ENCODE measurements at places on chromosomes 6 and 20.

- no peak for DNase-seq
These were observed 96.0 kb upstream of the PRND start for GRCh38 chr20:4625687-4626086.

DNA sequence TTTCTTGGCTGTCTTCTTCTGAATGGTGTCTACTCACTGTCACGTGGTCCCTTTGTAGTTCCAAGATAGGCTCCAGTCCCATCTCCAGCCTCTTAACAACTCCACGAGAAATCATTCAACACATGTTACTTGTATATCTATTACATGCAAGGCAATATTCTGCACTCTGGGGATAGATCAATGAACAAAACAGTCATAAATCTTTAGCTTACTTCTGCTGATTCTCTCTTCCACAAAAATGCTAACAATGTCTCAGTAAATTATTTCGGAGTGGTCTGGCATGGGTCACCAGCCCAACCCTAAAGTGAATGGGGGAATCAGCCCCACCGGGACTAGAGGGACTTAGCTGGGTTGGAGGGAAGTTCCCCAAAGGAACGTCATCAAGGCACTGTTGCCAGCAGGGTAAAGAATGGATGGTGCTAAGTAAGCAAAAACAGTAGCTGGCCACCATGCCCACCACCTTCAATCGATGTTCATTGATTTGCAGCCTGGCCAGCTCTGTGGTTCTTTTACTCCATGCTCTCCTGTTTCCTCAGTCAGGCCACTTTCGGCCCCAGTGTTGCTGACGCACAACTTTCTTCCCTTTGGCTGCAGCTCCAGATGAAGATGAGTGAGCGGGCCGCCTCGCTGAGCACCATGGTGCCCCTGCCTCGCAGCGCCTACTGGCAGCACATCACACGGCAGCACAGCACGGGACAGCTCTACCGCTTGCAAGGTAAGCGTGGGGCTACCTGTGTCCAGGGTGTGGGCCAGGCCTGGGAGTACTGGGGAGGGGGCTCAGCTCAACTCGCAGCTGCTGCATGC is 167.7 kb downstream of the DOK5 start:
- no peak for DNase-seq

DNA sequence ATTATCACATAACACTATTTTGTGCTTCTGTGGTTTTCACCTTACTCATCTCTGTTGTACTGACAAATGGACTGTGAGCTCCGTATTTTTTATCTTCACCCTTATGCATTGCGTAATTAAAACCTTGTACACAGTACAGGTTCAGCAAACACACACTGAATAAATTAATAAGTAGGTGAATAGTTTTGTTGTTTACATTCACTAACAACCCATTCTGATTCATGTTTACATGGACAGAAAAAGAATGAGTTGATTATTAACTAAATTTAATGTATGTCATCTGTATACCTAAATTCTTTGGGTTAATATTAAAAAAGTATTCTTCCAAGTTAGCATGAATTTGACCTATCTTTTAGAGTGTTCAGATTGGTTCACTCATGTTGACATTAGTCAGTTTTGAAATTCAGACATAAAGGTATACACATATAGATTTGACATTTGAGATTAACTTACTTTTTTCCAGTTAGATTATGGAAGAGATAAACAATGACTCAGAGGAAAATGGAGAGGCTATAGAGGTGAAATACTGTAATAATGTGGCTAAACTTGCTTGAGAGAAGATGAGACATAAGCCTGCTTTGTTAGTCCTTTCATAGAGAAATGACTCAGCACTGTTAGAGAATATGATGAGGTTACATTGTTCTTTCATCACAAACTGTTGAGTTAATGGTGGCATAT is 541.7 kb upstream of the FLRT3 start:
- DNase-seq = no peak

DNA sequence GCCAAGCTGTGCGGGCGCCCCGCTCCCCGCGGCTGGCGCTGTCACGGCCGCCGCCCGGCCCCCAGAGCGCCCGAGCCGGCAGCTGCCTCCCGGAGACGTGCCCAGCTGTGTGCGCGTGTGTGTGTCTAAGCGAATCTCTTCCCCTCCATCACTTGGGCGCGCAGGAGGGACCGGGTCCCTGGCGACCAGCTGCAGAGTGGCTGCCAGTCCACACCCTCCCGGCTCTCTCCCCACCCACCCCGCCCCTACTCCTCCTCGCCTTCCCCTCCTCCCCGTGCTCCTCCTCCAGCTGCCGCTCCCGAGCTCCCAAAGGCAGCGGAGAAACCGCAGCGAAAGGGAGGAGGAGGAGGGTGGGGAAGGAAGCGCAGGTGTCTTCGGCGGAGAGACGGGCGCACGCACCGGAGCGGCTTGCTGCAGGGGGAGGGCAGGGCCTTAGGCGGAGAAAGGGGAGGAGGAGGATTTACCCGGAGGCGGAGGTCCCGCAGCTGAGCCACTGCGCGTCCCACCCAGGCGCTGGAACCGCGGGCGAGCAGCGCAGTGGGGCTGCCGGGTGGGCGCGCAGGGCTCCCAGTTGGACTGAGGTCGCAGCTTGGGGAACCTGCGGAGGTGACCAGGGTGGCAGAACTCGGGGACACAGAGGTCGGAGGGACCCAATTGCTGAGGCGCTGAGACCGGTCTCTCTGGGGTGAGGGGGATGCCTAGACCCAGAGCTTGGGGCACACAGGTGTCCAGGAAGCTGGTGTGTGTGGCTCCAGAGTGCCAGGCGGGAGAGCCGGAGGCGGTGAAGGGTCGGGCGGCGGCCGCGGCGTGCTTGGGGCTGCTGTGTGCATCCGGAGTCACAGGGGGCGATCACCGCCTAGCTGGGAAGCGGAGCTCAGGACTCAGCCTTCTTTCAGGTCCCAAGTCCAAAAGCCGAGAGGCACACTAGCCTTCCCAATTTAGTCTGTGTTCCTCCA is at the start of gene HS3ST5:
Gene HS3ST5, minus strand, starts transcription at position 198 of the 956 bp plus-strand sequence. CDS start 280,178 bp downstream, outside the sequence.
- DNase-seq = no peak

DNA sequence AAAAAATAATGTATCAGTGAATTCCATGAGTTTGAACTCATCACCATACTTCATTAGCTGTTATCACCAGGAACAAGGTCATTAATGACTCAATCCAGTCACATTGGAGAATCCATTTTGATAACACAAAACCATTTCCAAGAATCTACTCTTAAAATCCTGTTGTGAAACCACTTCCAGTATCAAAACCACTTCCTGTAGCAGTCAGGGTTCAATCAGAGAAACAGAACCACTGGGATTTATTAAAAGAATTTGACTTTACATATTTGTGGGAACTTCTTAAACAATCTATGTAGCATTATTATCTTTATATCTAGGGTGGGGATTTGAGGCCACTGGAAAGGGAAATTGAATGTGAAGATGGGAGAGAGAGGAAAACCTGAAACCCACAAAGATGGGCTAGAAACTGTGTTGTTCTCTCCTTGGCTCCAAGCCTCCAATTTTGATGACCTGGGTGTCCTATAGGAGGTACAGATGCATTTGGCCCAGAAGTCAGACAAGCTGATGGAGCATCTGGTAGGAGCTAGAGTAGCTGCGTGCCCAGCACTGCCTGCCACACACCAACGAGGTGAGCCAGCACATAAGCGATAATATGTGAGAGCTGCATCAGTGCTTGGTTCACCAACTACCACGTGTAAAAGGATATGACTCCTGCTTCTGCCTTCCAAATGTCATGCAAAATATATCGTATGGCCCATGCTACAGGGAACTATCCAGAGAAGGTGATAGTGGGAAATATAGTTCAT is 117.0 kb downstream of the TMEM200A start:
- no peak for DNase-seq

DNA sequence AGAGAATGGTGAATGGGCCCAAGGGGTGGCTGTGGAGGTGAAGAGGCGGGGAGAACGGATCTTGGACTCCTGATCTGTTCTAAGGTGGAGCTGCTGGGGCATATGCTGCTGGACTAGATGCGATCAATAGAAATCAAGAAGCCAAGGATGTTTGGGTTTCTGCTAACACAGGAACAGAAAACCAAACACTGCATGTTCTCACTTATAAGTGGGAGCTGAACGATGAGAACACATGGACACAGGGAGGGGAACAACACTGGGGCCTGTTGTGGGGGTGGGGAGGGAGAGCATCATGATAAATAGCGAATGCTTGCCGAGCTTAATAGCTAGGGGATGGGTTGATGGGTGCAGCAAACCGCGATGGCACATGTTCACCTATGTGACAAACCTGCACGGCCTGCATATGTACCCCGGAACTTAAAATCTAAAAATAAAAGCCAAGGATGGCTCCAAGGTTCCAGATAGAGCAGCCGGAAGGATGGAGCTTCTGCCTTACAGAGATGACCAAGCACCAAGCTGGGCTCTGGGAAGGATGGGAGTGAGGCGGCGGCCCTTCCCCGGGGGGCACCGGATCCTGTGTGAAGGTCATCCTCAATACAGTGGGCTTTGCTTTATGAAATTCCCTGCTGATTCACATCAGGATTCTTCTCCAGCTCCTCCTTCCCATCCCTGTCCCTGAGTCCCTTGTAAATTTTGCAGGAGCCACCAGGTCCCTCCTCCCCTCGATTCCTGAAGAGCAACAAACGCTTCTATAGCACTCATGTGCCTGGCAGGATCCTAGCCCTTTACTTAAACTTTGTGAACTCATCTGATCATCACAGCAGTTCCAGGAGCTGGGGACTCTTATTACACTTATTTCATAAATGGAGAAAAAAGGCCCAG is 109.2 kb upstream of the PTPN1 start:
- DNase-seq = no peak

- no peak for DNase-seq
These were observed 658.0 kb upstream of the NOX3 start for GRCh38 chr6:156113631-156114030.

DNA sequence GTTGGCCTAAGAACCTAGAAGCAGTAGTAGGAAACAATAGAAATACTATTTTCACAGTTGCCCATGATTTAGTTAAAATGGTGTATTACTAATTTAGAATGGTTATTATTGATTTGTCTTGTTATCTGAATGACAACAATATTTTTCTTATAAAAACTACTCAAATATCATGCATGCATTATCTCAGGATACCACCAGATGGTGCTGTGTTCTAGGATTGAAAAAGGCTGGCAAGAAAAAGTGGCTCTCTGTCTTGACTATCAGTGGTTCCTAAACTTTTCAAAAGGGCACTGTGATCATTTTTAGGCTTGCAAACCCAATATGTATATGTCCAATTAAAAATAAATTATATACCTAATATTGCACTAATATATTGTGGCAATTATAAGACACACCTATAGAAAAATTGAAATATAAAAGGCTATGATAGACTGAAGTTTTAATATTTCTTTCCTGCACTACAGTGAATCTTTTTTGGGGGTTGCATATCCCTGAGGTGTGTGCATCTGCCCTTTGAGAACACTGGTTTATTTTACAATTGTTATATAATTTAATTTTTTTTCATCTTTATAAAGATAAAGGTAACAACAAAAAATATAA is 131.7 kb upstream of the MLIP start:
- DNase-seq = no peak

GRCh38 chr6:39599973-39600372 is 125.2 kb downstream of the KIF6 start:
- no peak for DNase-seq

- DNase-seq = no peak
These were observed 56.6 kb downstream of the COL12A1 start for GRCh38 chr6:75149240-75149639.

GRCh38 chr6:14796974-14797762 is 448.7 kb upstream of the JARID2 start:
- no peak for DNase-seq

- no peak for DNase-seq
These were observed 103.9 kb upstream of the ARG1 start for GRCh38 chr6:131469130-131469529.

- no peak for DNase-seq
These were observed 10.2 kb downstream of the POU3F2 start for GRCh38 chr6:98844244-98845210.

GRCh38 chr6:701700-702479 is 9.0 kb upstream of the EXOC2 start:
- DNase-seq = no peak

DNA sequence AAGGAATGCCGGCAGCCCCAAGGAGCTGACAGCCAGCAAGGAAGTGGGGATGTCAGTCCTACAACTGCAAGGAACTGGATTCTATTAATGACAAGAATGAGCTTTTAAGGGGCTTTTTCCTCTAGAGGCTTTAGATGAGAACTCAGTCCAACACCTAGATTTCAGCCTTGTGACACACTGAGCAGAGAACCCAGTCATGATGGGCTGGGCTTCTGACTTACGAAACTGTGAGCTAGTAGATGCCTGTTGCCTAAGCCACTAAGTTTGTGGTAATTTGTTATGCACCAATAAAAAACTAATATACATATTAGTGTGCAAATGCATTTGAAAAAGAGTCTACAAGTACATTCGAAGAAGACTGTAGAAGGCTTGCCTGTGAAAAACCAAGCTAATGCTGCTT is 263.3 kb downstream of the SOX4 start:
- no peak for DNase-seq

DNA sequence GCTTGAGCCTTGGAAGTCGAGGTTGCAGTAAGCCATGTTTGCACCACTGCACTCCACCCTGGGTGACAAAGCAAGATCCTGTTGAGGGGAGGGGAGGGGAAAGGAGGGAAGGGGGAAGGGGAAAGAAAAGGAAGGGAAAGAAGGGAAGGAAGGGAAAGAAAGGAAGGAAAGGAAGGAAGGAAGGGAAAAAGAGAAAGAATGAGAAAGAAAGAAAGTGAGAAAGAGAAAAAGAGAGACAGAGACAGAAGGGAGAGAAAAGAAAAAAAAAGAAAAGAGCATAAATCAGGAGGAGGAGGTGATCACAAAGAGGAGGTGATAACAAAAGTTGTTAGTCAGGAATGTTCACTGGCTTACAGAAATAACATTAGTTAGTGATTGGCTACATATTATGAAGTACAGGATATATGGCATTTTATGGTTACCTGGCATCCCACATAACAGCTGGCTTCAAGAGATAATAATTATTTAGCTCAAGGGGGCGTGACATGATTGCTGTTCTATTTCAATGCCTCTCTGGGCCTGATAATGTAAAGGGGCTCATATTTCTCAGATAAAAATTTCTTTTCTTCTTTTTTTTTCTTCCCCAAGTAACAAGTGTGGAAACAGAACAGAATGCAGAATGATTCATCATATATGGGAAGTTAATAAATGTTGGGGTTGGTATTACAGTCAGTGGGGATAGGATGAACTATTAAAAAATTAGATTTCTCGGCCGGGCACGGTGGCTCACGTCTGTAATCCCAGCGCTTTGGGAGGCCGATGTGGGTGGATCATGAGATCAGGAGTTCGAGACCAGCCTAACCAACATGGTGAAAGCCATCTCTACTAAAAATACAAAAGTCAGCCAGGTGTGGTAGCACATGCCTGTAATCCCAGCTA is 27.1 kb downstream of the SAMHD1 start:
- DNase-seq = peak; percentile 46

GRCh38 chr20:37528446-37529213 is 954 bp upstream of the BLCAP start:
- no peak for DNase-seq

GRCh38 chr6:49551078-49551865 is 804 bp downstream of the C6orf141 start:
- DNase-seq = peak; percentile 65

DNA sequence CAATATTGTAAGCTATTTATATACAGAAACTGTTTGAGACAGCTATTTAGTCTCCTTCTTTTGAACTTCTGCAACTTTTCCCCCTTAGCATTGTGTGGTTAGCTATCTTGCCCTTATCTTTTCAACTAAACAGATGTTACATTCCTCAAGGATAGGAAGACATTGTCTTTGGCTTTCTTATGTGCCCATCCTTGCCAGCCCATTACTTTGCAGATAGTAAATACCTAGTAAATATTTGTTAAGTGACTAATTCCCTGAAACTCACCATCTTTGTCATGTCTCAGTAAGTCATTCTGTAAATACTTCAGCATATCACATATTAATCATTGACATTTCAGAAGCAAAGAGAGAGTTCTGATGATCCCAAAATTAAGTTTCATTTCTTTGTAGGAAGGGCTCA is 69.1 kb upstream of the FLRT3 start:
- no peak for DNase-seq

Measured in tibial artery (tissue), 4 donors.